ENCODE measurements at places on chromosomes 12 and 14.

- DNase-seq, result no peak
Measured at GRCh38 chr12:77031745-77032144, 33.6 kb downstream of the E2F7 start.

- DNase-seq, result no peak
Measured at GRCh38 chr12:105481392-105482300, 151.2 kb downstream of the C12orf75 start.

DNA sequence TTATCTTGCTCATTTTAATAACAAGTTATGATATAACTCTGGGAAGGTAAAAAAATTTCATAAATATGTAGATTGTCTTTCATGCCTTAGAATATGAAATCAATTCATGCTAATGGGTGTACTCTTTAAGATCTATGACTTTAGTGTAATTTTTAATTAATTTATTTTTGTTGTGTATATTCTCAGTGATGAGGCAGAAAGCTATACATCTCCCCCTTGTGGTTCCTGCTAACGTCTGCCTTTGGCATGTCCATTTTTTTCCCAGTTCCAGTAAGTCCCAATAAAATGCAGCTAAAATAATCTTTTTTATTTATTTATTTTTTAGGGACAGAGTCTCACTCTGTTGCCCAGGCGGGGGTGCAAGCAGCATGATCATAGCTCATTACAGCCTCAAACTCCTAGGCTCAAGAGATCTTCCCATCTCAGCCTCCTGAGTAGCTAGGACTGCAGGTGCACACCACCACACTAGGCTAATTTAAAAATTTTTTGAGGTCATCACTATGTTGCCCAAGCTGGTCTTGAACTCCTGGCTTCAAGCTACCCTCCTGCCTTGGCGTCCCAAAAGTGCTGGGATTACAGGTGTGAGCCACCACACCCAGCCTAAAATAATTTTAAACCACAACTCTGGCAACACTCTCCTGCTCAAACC is 3.3 kb upstream of the CHURC1 start:
- DNase-seq, result no peak

DNA sequence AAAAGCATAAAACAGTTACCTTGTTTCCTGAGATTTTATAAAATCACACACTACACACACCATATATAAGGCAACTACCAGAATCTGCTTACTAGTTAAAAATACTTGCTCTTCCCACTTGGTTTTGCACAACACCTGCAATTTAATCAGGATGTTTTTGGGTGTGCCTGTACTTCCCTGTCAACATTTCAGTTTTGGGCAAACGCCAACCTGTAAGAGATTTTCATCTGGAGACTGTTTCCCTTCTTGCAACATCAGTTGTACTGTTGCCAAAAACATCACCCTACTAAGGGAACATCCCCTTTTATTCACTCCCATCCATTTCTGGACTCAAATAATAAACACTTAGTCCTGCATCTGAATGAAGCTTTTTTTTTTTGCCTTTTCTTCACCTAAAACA is 172.3 kb downstream of the DUSP6 start:
- no peak for DNase-seq

DNA sequence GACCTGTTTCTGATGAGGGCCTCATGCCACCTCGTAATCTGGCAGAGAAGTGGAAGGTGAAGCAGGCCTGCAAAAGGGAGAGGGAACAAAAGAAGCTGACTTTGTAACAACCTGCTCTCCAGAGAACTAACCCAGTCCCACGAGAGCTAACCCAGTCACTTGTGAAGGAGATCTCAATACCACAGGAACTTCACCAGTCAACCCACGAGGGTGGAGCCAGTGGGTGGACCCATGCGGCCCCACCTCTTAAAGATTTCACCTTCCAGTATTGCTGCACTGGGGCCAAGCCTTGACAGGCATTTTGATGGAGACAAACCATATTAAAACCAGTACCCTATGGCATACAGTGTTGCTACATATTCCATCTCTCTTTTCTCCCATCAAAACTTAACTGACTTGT is 55.1 kb downstream of the SERPINA10 start:
- DNase-seq, result no peak

GRCh38 chr12:122951979-122952892 is 14.0 kb downstream of the ABCB9 start:
- DNase-seq, result peak; percentile 76

DNA sequence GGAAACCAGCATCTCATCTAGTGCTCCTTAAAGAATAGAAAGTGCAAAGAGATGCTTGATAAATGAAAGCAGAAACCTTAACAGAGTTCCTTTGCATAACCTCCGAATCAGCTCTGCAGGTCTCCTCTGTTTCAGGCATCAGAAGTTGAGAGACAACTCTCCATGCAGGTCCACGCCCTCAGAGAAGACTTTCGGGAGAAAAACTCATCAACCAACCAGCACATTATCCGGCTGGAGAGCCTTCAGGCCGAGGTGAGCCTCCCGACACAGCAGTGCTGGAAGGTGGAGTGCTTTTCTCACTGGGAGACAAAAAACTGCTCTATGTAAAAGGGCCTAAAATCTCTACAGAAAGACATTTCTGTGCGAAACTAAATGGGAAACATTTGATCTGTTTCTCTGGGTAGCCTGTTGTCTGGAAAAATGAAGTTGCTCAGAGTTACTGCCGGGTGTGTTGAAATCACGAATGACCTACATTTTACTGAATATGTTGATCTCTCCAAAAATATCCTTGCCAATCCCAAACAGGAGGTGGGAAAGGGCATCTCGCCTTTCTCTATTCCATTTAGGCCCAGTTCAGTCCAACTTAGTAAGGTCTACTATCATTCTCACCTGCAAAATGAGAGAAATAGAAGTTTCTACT is 54.9 kb downstream of the RAB35 start:
- no peak for DNase-seq

DNA sequence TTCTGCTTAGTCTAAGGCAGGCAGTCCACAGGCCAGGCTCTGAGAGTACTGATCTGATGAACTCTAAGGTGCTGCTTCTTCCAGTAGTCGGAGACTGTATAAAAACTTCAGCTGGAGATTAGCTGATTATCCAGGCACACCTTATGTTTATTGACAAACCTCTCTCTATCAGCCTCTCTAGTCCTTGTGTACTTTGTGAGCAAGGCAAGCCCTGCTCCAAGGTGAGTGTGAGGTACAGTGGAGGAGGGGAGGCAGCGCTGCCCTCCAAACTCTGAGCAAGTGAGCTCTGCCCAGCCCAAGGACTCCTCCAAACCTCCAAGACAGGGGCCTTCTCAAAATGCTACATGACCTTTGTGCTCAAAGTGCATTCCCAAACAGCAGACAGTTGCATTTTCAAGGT is 95.9 kb upstream of the CDKN3 start:
- DNase-seq, result no peak

GRCh38 chr12:13563743-13564125 is 367.2 kb downstream of the EMP1 start:
- DNase-seq, result no peak

DNA sequence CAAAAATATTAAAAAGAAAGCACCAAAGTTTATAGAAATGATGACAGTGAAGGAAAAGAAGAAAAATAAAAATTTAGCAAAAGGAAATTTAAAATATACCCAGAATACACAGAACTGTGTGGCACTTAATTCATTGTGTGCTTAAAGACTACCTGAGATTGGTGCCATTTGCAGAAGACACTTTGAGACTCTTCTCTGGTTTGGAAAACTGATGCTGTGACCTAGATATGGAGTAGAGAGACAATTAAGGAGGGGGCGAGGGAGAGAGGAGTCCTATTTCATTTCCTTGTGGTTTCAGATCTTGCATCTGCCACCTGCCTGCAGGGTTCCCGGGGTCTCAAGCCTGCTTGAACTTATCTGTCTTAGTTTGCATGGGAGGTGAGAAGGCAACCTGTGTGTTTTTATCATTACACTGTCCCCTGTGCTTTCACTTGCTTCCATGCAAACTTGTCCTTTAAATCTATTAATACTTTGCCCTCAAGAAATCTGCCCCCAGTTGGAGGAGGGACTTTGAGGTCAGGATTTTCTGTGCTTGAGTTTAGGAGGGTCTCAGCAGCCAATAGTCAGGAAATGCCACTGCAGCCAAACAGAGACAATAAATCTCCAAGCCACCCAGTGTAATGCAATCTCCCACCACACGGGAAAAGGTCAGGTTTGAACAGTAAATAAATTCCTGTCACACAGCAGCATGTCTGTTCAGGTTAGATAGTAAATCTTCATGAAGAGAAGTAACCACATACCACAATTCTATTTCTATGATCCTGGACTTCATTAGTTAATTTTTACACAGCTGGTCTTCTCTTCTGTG is 119.4 kb downstream of the CAND1 start:
- no peak for DNase-seq

- DNase-seq, result no peak
Measured at GRCh38 chr14:20683125-20683890, 1.1 kb upstream of the RNASE4 start.

DNA sequence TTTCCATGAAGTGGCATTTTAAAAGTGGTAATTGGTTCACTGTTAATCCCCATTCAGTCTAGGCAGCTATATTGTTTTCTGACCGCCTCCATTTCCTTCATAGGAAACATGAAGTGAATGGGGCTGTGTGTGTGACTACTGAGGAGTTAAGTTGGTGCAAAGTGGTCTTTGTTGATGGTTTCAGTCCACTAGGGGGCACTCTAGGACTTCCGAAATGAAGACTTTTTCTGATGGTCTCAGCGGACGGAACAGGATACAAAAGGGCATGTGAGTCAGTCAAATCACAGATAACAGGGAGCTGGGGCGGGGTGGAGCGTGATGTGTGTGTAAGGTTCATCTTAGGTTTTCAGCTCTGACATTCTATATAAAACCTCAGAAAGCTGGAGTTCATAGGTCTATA is 240.1 kb upstream of the OR4E1 start:
- DNase-seq, result no peak

DNA sequence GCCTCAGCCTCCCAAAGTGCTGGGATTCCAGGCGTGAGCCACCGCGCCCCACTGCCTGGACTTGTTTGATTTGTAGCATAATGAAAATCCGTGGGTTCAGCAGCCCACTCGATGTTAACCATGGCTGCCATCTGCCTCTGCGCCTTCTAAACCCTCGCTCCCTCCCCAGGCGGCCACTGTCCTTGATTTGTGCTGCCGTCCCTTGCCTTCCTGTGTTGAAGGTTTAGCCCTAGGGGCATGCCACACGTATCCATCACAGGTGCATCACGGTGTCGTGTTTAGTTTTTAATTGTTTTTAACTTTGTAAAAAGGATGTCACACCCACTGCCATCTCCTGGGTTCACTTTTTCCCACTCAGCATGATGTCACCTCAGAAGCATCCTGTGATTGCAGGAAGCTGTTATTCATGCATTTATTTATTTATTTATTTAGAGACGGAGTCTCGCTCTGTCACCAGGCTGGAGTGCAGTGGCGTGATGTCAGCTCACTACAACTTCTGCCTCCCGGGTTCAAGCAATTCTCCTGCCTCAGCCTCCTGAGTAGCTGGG is 24.5 kb upstream of the ULK1 start:
- no peak for DNase-seq

DNA sequence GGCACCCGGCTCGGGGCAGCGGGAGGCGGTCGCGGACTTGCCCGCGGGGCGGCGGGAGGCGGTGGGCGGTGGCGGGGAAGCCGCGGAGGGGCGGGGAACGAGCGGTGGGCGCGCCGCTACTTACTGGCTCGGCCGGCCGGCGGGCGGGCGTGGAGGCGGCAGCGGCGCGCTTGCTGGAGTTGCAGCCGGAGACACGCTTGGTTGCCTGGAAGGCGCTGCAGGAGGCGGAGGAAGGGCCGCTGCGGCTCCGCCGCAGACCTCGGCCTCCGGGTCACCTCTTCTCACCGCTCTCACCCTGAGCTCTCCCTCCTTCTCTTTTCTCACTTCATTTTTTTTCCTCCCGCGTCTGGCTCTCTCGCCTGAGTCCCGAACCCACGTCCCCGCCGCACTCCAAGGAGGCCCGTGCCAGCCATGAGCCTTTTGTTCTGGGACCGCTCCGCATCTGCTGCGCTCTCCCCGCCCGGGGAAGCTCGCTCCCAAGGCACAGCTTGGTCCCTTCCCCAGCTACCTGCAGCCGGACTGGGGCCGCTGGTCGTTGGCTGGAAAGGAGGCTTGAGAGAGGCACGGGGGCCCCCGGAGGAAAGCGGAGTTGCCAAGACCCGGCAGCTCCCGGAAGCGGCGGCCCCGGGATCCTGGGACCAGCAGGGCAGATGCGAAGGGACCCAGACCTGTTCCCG is 592 bp upstream of the KCNK10 start:
- peak; percentile 73 for DNase-seq

Measured in GM12892 (cell line).